NCI-H1105 treated with DMSO at 0.1 percent for 48 hours (cell line): ENCODE measurements at places on chromosomes 16 and 17.

- no peak for DNase-seq
Observed at GRCh38 chr17:70059071-70059470, 16.0 kb upstream of the KCNJ16 start.

GRCh38 chr16:68062910-68063393 lies 22.2 kb upstream of the NFATC3 start:
- DNase-seq: no peak

- no peak for DNase-seq
Observed at GRCh38 chr17:66493283-66494019, 191.0 kb downstream of the PRKCA start.

GRCh38 chr16:70161350-70161749 lies 12.2 kb upstream of the CLEC18C start:
- DNase-seq: no peak

DNA sequence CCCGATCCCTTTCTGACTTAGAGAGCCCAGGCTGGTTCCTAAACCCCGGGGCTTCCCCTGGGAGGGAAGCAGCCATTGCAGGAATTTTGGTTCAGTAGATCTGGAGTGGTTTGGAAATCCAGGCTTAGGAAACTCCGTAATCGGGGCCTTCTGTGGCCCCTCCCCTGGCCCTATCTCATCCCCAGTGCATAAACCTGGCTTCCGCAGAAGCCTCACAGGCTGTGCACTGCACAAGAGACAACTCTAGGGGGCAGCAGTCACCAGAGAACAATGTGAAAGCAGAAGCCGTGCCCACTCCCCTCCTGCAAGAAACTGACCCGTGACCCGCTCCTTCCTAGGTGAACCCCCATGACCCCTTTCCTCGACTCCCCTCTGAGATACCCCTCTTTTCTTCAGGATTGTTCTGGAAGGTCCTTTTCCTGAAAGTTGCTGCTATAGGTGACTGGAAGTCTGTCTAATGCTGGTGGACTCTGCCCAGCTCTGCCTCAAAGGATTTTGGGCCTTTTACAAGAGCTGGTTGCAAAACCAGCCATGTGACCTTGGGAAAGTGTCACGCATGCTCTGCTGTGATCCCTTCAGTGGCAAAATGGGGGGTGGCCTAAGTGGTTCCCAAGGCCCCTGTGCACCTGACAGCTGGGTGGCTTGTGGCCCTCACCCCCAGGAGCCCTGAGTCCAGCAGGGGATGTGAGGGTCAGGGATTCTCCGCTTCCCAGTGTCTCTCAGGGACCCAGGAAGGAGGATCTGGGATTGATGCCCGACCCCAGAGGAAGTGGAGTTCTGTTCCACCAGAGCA lies 14.4 kb downstream of the GUCY2D start:
- DNase-seq: peak; percentile 73
